CD4-positive, alpha-beta T cell treated with Interleukin-4 for 4 hours (primary cell): ENCODE measurements at places on chromosomes 2 and 18.

DNA sequence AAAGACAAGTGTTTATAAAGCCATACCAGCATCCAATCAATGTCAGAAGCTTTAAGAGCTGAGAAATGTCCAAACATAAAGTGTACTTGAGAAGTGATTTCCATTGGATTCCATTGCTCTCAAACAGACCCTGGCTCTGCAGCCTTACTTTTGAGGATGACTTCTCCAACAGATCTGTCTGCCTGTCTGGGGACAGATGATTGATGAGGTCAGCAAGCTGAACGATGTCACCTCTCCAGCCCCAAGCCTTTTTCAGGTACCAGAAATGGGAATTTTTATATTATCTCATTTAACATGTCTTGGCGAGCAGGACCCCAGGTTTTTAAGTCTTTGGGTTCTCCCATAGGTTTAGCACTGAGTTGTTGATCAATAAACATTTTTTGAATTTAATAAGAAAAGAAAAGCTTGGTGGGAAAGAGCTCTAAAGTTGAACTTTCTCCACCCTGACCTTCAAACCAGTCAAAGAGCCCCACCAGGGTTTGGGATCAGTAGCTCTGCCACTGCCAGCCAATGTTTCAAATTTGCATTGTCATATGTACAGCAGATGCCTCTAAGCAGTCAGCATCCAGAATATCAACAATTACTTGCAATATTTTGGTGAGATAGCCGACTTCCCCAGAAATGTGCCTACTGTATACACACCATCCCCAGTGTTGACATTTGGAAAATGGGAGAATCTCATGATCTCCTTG, 22.5 kb downstream of the PTPN18 start:
- DNase-seq = no peak

DNA sequence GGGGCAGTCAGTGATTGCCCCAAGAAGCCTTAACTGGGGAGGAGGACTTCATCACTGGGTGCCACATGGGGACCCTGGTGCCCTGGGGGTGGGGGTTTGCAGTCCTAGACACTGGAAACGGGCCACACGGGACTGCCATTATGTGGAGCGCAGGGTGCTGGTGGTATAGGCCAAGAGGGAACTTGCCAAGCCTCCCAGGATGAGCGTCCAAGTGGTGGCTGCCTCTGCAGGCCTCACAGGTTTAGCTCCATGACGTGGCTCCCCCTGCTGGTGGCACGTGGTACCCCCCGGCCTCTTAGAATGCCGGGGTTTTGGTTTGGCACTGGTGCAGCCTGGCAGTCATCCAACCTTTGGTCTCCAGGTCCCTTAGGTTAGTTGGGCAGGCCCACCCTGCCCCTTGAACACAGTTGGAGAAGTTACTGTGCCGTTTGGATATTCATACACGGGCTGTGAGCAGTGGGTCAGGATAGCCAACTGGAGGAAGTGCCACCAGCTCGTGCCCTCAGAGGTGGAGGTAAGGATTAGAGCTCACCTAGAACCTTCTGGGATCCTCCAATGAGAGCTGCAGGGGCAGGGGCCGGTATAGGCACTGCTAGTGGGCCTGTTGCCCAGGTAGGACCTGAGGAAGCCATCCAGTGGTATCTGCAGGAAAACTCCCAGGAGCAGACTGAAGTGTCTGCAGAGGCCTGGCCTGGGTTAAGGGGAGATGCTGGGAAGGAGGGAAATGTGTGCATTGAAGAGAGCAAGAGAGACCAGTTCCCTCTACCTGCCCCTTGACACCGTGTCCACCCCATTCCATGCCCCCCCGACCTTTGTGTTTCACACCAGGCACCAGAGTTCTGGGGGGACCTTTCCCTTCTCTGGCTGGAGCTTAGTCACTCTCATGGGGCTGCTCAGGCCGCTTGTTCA, 5.7 kb downstream of the PTMA start:
- DNase-seq = peak; percentile 80

GRCh38 chr18:3970929-3971328, 484.2 kb downstream of the DLGAP1 start:
- no peak for DNase-seq

- no peak for DNase-seq
These were observed 263.1 kb downstream of the TNS1 start for GRCh38 chr2:217739741-217740140.

DNA sequence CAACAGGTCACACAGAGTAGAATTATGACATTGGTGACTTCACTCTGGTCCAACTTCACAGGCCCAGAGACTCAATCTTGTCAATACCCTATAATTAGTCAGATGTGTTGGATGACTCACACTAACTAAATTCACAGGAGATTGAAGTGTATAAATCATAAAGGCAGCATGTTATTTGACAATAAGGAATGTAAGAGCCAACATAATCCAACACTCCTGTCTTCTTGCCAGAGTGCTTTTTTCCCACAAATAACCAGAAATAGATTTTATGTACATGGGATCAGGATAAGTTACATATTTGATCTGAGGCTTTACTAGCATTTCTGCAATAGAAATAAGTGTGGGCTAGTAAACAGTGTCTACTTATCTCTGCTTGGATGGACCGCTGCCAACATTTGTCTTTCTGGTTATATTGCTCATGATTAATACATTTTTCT, 42.2 kb upstream of the ZSWIM2 start:
- DNase-seq = no peak

GRCh38 chr18:58534535-58535301, 94.2 kb downstream of the ALPK2 start:
- DNase-seq = no peak

GRCh38 chr18:8480506-8481328, 128.5 kb upstream of the RAB12 start:
- no peak for DNase-seq

- no peak for DNase-seq
These were observed 56.0 kb upstream of the KLF7 start for GRCh38 chr2:207221731-207222130.

DNA sequence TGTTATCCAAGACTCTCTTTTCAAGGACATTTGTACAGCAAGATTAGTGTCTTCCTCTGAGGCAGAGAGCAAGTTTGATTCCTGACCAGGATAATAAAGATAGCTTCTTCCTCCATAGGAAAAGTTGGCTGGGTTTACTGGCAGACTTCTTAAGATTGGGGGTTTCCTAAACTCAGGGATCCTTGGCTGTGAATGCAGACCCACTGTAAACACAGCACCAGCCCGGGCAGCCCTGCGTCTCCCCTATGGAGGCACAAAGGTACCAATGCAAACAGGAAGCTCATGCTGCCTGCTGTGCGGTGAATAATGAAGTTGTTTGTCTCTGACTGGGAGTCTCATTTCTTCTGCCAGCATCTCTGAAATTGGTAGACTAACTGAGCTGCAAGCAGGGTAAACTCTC, 96.2 kb upstream of the ARHGAP28 start:
- no peak for DNase-seq

- DNase-seq = no peak
These were observed 191.0 kb downstream of the GRB14 start for GRCh38 chr2:164430166-164430783.

DNA sequence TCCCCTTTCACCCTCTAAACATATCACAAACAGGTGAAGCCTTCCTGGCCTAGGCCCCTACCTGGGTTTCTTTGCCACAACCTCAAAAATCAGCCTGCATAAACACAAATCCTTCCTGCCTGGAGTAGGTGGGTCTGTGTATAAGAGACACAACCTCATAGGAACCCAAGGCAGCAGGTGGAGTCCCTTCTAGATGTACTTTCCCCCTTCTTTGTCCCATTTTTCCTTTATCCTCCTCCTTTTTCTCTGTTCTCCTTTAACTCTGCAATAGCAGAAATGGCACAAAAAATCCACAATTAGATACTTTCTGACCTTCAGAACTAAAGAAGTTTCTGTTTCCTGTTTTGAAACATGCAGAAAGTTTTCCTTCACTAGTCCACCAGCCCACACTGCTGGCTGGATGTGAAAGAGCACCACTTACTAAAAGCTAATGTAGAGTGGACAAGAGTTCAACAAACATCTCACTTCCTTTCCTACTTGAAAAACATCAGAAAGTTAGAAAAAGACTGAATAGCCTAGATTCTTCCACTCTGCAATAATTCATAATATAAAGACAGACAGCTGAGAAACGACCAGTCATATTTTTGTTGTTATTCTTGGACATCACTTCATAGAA, 11.2 kb downstream of the SLC40A1 start:
- no peak for DNase-seq

- DNase-seq = no peak
These were observed 221.8 kb downstream of the MREG start for GRCh38 chr2:215791481-215791937.

- DNase-seq = no peak
These were observed 63.3 kb upstream of the ITPRID2 start for GRCh38 chr2:181828122-181828705.

DNA sequence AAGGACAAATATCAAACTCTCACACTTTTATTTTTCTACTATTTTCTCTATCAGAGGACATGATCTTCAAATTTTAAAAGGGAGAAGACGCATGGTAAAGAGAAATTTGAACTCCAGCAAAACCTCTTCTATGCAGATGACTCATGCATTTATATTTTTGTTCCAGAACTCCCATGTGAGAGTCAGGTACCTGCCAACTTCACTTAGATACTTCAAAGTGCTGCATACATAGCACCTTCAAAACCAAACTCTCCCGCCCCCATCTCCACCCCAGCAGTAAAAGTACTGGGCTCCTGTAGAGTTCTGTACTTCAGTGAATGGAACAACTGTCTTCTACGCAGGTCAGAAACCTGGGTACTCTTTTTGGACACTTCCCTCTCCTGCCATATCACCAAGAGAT, 398.3 kb downstream of the TGIF1 start:
- DNase-seq = no peak

GRCh38 chr2:186748354-186748753, 54.5 kb downstream of the FAM171B start:
- no peak for DNase-seq

GRCh38 chr2:75633620-75634019, 13.0 kb upstream of the MRPL19 start:
- no peak for DNase-seq

GRCh38 chr2:218781691-218782527, at the start of gene CYP27A1:
Gene CYP27A1 (plus strand): TSS chr2:218782147. CDS start chr2:218782183, 36 bp downstream.
- no peak for DNase-seq

DNA sequence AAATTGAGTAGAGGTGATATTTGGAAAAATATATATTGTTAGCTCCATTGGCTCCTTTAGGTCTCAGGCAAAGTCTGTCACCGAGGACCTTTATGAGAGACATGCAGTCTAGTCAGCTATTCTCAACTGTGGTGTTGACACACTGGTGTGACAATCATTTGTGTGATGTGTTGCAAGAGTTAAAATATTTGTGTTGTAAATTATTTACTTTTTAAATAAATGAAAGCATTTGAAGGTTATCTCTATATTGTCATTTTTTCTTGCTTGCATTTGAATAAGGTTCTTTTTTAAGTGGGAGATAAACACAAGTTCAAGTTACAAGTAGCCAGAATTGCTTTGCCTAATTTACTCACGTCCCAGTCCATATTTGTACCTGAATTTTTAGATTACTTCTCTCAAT, 4.3 kb downstream of the REL start:
- DNase-seq = no peak

GRCh38 chr2:157596992-157597681, 31.5 kb downstream of the ACVR1C start:
- DNase-seq = peak; percentile 44

DNA sequence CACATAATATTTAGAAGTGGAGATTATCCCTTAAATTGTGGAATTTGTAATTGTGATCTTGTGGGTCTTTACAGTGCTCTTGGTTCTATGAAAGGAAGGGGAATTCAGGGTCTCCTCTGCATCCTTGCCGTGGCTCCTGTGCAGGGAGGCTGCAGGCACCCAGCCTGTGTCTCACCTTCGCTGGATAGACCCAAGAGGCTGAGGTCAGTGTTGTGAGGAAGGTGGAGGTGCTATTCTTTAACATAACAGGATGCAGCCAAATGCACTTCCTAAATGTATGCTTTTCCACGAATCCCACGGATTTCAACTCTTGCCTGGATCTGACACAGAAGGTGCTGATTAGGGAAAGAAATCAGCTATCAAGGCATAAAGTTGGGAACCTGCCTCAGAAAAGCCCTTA, 69.5 kb downstream of the TMEM18 start:
- DNase-seq = no peak

GRCh38 chr2:65402323-65402722, 30.1 kb downstream of the SPRED2 start:
- DNase-seq = no peak

DNA sequence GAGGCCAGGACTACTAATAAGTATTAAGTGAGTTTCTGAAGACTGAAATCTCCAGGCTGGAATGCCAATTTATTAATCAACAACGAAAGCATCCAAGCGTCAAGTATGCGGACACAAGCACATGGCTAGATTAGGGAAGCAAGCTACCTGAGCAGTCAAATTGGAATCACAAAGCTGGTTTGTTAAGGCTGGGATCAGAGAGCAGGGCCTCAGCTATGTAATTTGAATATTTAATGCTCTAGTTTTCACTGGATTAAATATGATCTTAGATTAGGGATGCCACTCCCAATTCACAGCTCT, 5.7 kb downstream of the CCL20 start:
- no peak for DNase-seq

- no peak for DNase-seq
These were observed 132.8 kb downstream of the STK39 start for GRCh38 chr2:168114619-168115018.

DNA sequence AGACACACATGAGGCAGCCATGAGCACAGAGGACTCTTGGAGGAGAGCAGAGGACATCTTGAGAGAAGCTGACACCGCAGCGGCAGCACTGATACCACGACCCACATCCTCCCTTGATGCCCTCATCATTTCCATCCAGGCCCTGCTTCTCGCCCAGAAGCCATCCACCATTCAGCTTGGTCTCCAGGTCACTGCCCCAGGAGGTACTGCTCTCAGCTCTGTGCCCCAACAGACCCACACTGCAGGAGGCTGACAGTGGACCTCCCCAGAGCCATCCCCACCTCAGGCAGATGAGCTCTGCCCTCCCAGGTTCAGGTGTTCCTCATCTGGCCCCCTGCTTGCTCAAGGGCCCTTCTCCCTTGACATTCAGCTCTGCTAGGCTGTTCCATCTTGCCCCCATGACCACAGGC, 74.9 kb downstream of the ACKR3 start:
- no peak for DNase-seq

DNA sequence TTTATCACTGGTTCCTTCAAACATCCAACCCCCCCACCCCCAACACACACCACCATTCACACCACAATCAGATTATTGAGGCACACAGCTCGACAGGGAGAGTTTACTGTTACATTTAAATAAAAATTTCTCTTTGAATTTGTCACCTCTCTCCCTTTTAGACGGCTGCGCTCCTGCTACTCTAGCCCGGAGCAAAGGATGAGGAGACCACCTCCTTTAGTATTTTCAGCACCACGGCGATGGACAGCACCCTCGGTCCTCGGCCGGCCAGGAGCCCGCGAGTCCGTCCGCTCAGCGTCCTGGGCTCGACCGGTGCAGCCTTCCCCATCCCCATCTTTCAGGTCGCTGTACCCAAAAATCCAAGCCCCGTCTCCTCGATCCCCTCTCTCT, 892 bp downstream of the CELF4 start:
- no peak for DNase-seq

- no peak for DNase-seq
These were observed 182.1 kb downstream of the ETAA1 start for GRCh38 chr2:67579216-67579615.

DNA sequence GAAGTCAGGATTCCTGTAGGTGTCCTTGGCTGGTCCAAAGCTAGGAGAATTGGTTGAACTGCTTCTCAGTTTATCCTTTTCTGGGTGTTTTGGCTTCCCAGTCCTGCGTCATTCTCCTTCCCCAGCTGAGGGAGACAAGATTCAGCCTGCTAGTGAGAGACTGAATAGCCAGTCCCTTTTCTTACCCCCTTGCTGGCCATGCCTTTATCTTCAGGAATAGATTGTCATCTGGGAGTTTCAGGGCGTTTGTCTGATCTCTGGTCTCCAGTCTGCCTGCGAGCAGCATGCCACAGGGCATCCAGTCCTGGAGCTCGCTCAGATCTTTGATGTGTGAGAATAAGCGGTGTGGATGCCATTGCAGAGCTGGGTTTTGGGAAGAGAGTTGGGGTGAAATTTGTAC, 5.8 kb downstream of the MYO1B start:
- no peak for DNase-seq
